ENCODE measurements at places on chromosomes 3 and 15.

GRCh38 chr3:112976953-112977352 lies 2.0 kb upstream of the CD200R1 start:
- DNase-seq, result no peak

GRCh38 chr3:196292286-196292923 lies 4.9 kb upstream of the PCYT1A start:
- DNase-seq, result no peak

GRCh38 chr3:108387063-108387462 lies 90.7 kb downstream of the HHLA2 start:
- DNase-seq, result no peak

GRCh38 chr3:58989955-58990354 lies 59.9 kb downstream of the CFAP20DC start:
- DNase-seq, result no peak

All from hypothalamus (tissue), 51 donors.